ENCODE measurements at places on chromosomes 1 and 21.
A peak's percentile ranks its signal among the peaks of the same experiment; 100 is the strongest.

DNA sequence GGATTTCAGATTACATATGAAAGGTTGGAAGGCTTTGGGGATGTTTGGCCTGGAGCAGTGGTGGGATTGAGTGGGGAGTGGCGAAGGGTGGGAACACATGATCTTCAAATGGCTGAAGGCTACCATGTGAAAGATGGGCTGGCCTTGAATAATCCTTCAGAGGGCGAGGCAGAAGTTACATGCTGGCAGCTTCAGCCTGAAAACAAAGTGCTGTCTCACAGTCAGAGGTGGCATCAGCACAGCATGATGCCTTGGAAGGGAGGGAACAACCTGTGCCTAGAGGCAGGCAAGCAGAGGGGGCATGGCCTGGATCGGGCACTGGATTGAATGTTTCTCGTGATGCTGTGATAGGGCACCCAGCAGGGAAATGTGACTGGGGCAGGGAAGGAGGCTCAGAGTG, 130.8 kb downstream of the BEND5 start:
- no peak for DNase-seq

DNA sequence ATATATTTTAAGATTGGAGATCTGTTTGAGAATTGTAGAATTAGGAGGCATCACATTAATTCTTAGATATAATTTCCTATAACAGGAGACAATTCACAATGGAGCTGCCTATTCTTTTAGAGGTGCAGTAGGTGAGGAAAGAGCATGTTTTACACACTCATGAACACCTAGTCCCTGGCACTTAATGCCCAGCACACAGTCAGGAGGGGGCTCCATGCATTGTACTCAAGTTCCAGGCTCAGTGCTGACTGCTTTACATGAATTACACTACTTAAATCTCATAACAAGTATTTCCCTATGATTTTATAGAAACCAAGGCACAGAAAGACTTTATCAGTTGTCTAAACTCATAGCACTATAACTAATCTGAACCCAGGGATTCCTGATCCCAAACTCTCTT, 360 bp upstream of the GBP3 start:
- no peak for DNase-seq

DNA sequence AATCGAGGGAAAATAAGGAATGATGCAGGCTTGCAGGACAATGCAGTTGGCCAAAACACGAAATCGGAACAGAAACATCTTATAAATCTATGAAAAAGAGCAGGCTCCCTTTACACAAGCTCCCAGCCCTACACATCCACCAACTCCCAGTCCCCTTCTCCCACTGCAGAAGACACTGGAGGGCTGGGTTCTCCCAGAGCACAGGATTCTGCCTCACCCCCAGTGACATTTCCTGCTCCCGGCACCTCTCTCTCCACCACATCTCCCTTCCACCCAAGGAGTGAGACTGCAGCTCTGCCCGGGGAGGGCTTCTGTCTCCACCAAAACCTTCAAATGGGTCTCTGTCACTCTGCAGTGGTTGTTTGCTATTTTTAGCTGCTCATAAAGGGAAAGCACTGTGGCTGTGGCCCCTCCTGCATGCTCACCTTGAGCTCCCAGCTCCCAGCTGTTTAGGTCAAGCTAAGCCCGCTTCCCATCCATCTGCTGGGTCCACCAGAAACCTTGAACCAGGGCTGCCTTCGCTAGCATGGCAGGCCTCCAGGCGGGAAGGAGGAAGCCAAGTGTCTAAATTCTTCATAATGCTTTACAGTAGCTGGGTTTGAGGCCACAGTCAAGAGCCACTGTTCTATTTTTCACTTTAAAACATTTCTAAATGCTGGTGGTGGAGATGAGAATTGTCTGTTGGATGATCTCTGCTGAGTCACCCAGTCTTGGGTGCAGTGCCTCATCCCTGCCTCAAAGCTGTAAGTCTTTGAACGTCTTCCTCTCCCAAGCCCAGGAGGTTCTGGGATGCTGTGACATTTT, 3.3 kb upstream of the C2CD2 start:
- no peak for DNase-seq

DNA sequence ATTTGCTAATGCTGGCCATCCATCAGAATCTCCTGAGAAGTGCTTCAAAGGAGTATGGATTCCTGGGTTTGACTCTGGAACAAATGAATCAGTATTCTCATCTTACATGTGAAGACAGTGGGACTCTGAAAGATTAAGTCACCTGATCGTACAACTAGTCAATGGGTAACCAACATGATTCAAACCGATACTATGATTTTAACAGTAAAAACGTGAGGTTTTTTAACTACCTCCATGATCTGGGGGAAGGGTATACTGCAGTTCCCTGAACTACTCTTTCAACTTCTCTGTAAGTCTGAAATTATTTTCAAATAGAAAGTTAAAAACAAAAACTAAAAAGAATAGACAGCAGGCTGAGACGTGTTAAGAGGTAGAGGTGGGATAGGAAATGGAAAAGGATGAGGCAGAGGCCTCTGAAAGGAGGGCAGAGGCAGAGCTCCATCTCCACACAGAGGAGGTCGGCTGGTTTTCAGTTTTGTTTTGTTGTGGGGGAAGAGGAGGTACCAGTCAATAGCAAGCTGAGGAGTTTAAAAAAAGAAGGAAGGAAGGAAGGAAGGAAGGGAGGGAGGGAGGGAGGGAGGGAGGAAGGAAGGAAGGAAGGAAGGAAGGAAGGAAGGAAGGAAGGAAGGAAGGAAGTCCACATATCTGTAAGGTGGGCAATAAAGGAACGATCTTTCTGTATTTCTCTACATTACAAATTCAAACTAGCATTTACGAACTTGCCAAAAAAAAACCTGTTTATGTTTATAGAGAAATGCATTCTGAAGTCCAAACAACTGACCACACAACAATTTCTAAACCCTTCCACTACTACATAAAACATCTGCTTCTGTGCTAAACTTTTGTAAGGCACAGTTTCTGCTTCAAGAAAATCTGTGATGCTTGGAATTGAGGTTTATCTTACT, 213.1 kb downstream of the RERE start:
- DNase-seq: peak; percentile 36

- no peak for DNase-seq
Observed at GRCh38 chr21:33458861-33459260, 20.9 kb downstream of the TMEM50B start.

- DNase-seq: no peak
Observed at GRCh38 chr1:229094476-229095311, 176.2 kb upstream of the RAB4A start.

DNA sequence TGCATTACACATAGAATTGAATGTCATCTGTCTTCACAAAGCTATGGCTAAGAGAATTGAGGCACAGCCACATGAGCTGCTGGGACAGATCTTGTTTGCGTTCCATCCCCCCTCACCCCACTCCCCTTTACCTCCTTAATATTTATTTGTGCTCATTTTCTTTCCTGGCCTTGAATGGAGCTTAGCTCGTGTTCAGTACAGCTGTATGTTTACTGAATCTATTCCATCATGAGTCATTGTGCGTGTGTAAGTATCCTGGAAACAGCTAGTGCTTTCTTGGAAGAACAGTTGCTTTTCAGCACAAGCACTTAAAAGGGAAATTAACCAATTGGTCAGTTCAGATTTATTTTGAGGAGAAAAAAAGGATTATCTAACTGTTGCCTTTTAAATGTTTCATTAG, 14.7 kb downstream of the PROX1 start:
- DNase-seq: no peak

DNA sequence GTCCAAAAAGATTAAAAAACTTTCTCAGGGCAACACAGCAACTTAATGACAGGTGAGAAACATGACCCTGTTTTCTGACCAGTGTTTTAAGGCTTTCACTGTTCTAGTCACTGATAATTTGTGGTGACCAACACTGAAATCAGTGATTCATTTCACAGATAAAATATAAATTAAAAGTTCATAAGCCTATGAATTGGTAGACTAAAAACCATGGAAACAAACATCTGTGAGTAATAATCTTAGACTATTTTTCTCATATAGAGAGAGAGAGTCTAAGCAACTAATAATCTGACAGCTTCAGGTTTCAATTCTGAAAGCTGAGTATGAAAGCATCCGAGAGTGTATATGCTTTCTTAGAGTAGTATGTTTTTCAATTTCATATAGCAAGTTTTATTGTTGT, 536.9 kb downstream of the ADGRL2 start:
- DNase-seq: no peak

DNA sequence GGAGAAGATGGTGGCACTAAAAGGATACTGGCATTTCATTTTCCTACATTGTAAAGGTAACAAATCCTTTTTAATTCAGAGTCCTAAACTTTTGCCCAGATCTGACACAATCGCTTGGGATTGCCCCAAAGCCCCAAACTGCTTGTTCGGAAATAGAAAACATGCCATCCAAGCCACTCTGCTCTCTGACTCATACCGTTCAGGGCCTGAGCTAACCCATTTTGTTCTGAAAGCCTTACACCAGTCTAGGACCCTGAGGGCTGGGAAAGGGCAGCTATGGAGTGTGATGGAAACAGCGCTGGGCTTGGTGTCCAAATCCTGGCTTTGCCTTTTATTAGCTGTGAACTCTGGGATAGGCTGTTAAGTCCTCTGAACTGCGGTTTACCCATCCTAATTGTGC, 159.4 kb upstream of the UBE2U start:
- no peak for DNase-seq

GRCh38 chr1:29240400-29240837, 4.1 kb downstream of the PTPRU start:
- no peak for DNase-seq

GRCh38 chr1:110039641-110040040, 5.2 kb downstream of the STRIP1 start:
- no peak for DNase-seq

GRCh38 chr1:225769687-225770086, 7.9 kb upstream of the SRP9 start:
- no peak for DNase-seq

GRCh38 chr1:10308001-10308400, 90.9 kb upstream of the PGD start:
- DNase-seq: no peak

DNA sequence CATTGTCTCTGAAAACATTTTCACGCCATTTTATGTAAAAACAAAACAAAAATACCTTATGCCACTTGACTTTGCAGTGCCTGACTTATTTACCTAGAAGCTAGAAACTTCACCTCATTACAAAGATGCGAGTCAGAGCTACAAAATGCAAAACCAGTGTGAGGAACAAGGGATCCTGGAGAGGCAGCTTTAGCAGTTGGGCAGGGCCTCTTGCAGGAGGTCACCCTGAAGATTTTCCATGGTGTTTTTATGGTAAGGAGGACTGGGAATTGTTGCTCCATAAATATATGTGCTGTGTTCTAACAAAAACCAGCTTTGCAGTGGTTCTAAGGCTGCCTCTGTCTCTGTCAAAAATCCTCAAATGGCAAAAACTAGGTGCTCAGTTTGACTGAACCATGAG, 36.4 kb upstream of the TARBP1 start:
- no peak for DNase-seq

DNA sequence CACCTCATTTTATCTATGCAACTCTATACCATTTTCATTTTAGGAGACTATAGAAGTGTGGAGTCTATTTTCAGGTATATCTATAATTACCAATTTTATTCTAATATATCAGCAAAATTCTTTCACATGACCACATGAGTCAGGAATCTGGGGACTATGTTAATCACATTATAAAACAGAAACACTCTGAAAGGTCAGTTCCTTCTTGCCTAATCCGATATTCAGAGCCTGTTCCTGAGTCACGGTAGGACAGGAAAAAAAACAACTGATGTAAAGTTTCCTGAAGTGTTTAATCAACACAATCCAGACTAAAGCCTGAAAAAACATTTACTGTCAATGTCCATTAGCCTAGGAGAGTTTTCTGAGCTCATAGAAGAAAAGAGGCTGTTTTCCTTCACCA, 1902.3 kb downstream of the NCAM2 start:
- no peak for DNase-seq

DNA sequence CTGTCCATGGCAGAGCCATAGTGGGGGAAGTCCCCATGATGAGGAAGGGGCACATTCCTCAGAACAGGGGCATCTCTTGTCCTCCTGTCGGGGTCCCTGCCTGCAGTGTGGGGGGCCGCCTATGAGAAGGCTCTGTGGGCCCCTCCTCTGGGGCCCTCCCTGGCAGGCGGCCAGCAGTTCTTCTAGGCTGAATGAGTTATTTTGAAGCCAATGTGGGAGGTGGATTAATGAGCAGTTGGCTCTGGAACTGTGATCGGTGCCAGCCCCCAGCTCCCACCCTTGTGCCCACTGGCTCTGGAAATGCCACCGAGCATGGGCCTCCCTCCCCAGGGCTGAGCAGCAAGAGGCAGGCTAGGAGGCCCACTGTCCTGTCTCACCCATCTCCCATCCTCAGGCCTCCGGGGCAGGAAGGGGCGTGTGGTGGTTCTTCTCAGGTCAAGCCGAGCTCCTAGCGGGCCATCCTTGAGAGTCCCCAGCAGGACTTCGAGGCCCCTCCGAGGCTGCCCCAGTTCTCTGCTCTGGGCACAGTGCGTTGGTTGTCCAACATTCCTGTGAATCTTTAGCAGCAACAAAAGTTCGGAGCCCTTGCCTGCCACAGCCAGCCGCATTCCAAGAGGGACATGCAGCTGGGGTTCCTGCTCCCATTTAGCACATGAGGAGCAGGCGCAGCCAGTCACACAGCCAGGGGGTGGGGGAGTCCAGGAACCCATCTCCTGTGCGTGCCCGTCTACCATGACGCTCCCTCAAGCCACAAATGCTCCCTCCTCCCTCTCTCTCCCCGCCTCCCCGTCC, 57.2 kb downstream of the EDN2 start:
- no peak for DNase-seq

DNA sequence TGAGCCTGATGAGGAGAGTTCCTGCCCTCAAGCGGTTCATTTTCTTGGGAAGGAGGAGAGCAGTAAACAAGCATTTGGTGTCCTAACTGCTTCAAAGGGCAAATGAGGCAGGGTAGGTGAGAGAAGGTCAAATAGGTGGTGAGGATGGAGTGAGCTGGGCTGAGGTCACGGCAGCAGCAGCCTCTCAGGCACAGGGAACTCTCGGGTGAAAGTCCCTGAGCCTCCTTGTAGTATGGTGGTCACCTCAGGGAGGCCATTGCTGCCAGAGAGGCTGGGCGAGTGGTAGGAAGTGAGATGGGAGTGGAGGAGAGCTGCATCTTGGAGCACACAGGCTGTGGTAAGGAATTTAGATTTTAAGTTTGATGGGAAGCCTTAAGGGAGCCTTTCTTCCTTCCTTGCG, 4.0 kb downstream of the ADARB1 start:
- DNase-seq: no peak

DNA sequence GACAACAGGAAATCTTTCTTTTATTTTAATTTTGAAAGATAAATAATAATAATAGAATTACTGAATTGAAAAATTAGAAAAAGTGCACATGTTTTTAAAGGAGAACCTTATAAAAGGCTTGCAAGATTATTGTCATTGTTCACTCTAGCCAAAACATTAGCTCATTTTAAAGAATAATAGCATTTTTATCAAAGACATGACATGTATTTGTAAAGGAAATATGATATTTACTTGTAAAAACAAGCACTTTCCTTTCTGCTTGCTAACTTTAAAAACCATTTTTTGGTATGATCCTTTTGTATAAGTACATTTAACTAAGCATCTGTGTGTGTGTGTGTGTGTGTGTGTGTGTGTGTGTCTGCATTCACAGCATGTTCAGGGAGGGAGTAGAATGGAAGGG, 156.3 kb upstream of the C1orf87 start:
- no peak for DNase-seq

GRCh38 chr1:246121533-246121932, 385.5 kb downstream of the SMYD3 start:
- no peak for DNase-seq

- DNase-seq: no peak
Observed at GRCh38 chr1:89631816-89632656, 884 bp upstream of the LRRC8C start.

- no peak for DNase-seq
Observed at GRCh38 chr1:239112101-239112935, 274.1 kb upstream of the CHRM3 start.

GRCh38 chr1:110253213-110253612, 43.1 kb downstream of the KCNC4 start:
- no peak for DNase-seq

All from stimulated activated naive CD8-positive, alpha-beta T cell treated with anti-CD3 and anti-CD28 coated beads, Interleukin-15, Interleukin-2, amounts not matched to agents 100 U/mL and 50 U/mL, for 24 hours (primary cell).